ENCODE measurements at places on chromosomes 5 and 9. TPM values are rescaled to one million over a fixed set of nuclear protein-coding genes. Genes with fewer than 3 reads are reported as not detected.
A peak's percentile ranks its signal among the peaks of the same experiment; 100 is the strongest.

DNA sequence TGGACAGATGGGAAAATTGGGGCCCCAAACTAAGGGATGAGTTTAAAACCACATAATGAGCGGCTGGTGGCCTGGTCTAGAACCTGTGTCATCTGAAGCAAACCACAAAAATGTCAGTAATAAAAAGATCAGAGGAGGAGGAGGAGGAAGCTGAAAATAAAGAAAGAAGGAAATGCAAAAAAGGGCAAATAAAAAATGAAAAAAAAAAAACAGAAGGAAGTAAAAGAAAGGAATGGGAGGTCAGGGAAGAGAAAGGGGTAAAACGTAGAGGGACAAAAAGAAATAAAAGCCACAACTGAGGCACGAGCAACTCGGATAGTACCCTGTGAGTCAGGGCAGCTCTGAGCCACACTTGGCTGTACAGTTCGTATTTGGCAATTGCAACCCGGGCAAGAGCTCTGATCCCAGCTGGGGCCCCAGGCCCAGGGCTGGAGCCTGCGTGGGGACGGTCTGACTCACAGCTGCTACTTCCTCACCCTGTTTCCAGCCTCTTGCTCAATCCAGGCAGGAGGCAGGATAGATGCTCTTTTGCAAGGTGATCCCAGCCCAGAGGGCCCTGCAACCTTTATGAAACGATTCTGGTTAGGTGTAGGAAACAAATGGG, 137.9 kb upstream of the TRIM32 start:
- DNase-seq, result peak; percentile 87

GRCh38 chr5:14946815-14947620, 75.4 kb upstream of the ANKH start:
- DNase-seq, result no peak

DNA sequence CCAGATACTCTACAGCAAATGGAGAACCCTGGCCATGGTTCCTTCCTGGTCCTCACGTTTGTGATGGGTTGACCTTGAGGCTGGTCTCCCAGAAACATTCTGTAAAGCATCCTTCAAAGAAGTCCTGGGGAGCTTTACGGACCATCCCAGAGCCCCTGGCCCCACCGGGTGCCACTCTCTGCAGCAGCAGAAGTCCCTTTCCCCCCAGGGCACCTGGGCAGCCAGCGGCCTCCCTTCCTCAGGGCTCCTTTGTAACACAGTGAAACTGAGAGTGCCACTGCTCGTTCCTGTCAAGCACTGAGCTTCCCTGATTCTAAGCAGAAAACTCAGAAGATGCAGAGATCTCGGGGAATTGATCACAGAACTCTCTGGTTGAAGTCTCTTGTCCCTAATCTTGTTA, 104.3 kb downstream of the ENTREP1 start:
- DNase-seq, result no peak

Gene TRIM23
- polyA plus RNA-seq, result 13.8 TPM

All from AG04450 (cell line).